Activated CD4-positive, CD25-positive, alpha-beta regulatory T cell (primary cell): ENCODE measurements at places on chromosomes 4 and X.

DNA sequence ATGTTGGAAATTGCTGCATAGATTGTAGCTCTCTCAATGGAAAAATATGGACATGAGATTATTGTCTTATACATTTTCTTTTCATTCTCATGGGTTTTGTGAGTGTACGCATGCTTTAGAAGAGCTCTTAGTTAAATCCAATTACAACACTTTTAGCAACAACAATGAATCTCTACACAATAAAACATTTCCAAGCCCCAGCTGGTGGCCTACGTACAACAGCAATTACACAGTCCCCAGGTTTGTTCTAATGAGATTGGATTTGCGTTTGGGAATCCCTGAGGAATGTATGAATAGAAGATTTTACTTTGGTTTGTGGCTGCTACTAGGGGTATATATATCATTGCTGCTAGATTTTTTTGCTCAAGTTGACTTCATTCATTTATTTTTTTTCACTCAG is 98.6 kb downstream of the FHDC1 start:
- DNase-seq, result no peak

- no peak for DNase-seq
Observed at GRCh38 chrX:21369613-21370012, 4.6 kb upstream of the CNKSR2 start.

DNA sequence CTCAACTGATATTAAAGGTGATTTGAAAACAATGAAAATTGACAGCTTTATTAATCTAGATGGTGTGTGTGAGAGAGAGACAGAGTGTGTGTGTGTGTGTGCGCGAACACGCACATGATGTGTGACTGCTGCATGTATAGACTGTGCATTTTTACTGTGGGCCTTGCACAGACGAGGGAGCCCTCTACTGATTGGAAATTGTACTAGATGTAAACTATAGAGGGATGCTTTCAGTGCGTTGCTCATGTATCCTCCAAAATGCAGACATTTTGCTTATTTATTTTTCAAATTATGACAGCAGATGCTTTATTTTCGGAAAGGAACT is 168.4 kb upstream of the GK2 start:
- DNase-seq, result no peak

- DNase-seq, result no peak
Observed at GRCh38 chrX:120604361-120604782, 471 bp downstream of the MCTS1 start.

GRCh38 chr4:185512516-185512915 is 22.8 kb downstream of the PDLIM3 start:
- DNase-seq, result no peak

DNA sequence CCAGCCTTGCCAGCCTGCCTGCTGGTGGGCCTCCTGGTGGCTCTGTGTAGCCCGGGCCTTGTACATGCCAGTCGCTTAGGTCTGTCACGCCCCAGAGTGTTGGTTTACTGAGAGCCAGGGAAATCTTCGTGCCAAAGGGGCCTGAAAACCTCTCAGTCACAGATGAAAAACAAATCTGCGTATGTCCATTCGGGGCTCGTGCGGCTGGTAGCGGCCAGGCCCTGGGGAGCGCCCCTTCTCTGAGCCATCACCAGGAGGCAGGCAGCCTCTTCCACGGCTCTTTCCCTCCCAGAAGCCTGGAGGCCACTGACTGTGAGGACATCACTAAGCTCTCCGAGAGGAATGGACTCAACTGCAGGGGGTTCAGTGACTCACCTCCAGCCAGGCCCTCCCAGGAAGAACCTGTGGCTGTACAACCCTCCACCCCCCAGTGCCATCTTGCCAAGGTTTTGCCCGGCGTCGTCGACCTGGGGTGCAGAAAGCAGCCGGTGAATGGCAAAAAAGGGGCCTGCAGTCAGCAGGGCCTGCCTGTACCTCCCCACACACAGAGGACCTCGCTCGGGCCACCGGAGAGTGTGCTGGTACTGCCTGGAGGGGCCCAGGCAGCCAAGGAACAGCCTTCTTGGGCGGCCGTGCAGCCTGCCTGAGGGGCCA is 162.2 kb downstream of the BCOR start:
- DNase-seq, result no peak

- DNase-seq, result no peak
Observed at GRCh38 chrX:114584983-114585842, 1.3 kb downstream of the HTR2C start.

- no peak for DNase-seq
Observed at GRCh38 chr4:24093446-24093845, 203.6 kb upstream of the PPARGC1A start.

DNA sequence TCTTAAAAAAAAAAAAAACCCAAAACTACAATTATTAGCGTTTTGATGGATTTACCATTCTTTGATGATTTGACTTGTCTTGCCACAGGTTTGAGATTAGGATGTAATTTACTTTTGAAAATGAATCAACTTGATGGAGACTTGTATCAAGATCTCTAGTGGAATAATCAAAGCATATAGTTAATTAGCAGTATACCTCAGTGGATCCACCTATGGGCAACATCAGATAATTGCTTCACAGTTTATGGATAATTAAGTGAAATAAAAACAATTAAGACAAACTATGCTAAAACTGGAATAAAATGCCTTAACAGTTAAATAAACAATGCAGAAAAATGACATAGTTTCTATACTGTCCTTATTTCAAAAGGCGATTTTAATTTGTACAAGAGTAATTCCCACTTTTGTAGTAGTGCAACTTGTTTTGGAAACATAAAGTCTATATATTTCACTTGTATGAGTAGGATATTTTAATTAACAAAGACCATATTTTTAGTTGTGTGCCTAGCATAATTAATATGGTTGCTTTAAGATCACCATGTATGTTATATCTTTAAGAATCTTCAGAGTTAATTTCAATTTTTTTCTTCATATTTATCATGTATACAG is 4.2 kb downstream of the CPEB2 start:
- no peak for DNase-seq

DNA sequence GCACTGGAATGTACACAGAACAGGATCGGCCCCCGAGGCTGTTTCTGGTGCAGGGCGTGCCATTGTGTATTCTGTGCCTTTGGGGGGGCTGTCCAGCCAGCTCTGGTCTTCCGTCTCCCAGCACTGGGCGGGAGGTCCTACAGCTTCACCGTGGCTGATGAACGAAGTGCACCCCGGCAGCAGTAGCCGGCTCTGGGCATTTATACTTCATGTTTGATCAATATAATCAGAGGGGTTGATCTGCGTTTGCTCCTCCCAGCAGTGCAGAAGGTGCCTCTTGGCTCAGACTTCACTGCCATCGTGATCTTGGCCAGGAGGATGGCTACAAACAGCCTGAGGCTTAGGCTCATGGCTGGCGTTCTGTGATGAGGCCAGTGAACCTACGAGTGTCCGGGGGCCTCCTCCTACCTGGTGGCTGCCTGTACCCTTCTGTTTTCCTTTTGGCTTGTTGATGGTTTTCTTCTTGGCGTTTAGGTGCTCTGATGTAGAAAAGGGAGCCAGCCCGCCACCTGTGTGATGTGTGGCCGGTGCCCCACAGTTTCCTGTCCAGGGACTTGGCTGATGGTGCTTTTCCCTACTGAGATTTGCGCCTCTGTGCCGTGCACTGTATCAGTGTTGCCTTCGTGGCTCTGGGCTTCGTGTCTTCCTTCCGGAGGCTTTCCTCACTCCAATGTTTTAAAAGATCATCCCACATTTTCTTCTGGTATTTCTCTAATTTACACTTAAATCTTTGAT is 31.2 kb upstream of the HGFAC start:
- DNase-seq, result no peak

DNA sequence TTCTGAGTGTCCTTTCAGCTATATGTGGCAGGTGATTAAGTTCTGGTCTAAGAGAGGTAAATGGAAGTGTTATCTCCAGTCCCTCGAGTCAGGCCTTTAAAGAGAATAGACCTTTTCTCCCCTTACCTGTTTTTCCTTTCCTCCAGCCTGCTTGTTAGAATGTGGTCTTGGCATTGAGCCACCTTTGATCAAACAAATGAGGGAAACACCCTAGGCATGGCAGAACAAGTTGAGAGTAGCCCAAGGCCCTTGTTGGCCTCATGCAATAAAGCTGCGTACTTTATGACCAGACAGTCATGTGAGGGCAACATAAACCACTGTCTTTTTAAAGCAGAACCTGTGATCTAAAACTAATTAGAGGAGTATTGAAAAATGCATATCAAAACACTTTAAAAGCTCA is 13.2 kb upstream of the IL13RA2 start:
- DNase-seq, result no peak

- DNase-seq, result peak; percentile 0
Observed at GRCh38 chrX:55342533-55343501, 78.1 kb upstream of the PAGE3 start.

DNA sequence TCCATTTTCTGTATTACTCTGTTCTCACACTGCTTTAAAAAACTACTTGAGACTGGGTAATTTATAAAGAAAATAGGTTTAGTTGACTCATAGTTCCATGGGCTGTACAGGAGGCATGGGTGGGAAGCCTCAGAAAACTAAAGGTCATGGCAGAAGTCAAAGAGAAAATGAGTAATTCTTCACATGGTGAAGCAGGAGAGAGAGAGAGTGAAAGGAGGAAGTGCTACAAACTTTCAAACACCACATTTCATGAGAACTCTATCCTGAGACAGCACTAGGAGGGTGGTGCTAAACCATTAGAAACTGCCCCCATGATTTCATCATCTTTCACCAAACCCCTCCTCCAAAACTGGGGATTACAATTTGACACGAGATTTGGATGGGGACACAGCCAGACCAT is 108.0 kb upstream of the PBDC1 start:
- no peak for DNase-seq

- DNase-seq, result no peak
Observed at GRCh38 chr4:104475652-104476051, 19.0 kb downstream of the CXXC4 start.

DNA sequence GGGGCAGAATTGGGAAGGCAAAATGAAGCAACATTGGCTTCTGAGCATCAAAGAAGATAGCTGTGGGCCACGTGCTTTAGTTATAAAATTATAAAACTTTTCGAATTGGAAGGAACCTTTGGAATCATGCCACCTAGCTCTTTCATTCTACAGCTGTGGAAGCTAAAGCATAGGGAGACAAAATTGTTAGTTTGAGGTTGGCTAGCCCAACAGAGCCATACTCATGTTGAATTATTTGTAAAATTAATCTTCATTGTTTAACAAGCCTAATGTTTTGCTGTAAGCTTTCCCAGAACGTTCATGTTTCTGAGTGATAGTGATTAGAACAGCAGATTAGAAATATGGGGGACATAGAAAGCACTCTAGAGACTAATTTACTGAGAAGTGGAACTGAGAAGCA is 35.9 kb downstream of the HHIP start:
- DNase-seq, result no peak

DNA sequence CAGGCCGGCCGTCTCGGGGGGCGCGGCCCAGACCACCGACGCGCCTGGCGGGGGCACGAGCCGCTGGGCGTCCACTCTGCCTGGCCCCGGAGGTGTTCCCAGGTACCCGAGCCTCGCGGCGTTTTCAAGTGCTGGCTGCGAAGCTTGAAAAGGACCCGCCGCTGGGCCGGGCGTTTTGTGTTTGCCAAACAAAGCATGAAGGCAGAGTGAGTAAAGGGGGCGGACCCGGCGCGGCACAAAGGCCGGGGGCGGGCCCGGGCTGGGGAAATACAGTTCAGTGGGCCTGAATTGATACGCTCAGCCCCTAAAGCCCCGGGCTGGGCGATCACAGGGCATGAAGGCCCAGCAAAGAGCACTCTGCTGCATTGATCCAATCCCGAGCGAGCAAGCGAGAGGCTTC is 65.4 kb downstream of the SOX3 start:
- DNase-seq, result no peak

DNA sequence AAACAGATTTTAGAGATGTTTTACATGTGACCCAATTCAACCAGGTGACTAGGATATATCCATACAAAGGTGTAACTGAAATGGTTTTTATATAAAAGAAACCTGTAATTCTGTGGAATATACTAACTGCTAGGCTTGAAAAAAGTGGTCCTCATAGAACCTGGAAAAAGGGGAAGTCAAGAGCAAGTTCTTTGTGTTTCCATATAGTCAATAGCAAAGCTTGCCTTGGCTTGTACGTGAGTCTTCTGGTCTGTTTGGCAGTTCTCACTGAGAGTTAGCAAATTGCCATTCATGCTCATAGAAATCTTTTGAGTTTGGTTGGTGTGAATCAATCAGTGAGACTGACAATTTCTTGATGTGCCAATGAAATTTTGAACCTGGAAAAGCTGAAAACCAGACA is 79.4 kb upstream of the SMIM10 start:
- no peak for DNase-seq

- no peak for DNase-seq
Observed at GRCh38 chr4:24917076-24917856, 4.4 kb upstream of the CCDC149 start.

- DNase-seq, result no peak
Observed at GRCh38 chr4:91502365-91502764, 801.4 kb upstream of the GRID2 start.

DNA sequence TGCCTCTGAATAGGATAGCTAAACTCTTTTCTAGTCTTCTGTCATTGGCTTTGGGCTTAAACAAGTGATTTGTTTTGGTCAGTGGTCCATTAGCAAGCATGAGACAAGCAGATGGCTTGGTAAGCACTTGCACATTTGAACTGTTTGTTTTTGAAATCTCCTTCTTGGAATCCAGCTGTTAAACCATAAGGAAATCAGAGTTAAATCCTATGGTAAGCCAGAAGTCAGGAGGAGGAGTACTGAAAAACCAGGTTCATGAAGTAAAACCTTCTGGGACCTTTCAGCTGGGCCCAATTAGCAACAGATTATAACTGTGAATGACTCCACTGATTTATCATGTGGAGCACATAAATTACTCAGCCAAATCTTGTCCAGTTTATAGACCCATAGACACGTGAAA is 1042.5 kb upstream of the PABPC4L start:
- DNase-seq, result no peak

DNA sequence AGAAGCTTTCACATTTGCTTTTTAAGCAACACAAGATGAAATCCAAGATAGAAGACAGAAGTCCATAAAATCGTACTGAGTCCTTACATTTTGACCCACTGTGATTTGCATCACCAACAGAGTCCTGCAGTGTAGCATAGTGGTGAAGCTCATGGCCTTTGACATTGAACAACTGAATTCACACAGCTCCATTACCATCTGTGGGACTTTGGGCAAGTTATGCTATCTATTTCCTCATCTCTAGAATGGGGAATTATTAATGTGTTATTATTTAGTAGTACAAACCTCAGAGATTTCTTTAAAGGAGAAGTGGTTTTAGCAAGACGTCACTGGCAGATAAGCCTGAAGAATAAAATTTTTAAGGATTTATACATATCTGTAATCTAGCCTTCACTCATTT is 10.7 kb downstream of the GPRIN3 start:
- DNase-seq, result no peak

GRCh38 chr4:83810428-83810827 is 274.5 kb downstream of the GPAT3 start:
- no peak for DNase-seq

DNA sequence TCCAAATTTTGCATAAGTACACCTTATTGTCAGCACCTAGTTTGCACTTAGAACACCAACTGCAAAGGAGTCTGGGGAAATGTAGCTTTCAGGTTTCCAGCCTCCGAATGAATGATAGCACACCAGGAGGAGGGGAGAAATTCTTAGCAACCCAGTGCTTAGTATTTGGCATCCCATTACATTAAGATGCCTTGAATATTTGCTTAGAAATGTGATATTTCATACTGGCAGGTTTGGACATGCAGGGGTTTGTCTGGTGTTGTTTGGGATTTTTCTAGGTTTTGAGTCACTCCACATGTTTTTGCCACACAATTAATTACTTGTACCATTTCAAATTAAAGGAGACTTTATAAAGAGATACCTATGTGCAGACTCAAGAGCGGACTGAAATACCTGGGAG is 60.3 kb upstream of the CAMK2D start:
- DNase-seq, result no peak
